ENCODE measurements at places on chromosomes 1 and 21.

DNA sequence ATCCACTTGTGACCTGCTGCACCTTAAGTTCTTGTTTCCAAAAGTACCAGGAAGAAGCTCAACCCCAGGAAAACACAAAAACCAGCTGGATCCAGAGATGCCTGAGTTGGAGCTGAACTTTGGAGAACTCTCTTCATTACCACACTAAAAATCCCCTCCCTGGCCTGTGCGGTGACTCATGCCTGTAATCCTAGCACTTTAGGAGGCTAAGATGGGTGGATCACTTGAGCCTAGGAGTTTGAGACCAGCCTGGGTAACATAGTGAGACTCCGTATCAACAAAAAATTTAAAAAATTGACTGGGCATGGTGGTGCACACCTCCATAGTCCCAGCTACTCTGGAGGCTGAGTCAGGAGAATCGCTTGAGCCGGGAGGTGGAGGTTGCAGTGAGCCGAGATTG is 6.2 kb downstream of the MAP1LC3C start:
- DNase-seq, result no peak

GRCh38 chr1:39919545-39919944 is 17.8 kb upstream of the MYCL start:
- DNase-seq, result peak; percentile 67

DNA sequence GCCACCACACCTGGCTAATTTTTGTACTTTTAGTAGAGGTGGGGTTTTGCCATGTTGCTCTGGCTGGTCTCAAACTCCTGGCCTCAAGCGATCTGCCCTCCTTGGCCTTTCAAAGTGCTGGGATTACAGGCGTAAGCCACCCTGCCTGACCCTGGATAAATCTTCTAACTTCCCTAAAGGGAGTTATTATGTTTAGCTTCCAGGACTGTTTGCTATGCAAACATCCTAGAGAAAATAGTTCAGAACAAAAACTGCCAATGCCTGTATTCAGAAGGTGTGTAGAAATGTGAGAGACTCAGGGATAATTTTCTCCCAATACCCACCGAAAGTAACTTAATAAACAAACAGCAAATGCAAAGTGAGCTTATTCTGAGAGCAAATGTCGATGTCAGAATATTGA is 301.2 kb downstream of the TGFB2 start:
- no peak for DNase-seq

- no peak for DNase-seq
These were observed 87.0 kb upstream of the WARS2 start for GRCh38 chr1:119227456-119227855.

DNA sequence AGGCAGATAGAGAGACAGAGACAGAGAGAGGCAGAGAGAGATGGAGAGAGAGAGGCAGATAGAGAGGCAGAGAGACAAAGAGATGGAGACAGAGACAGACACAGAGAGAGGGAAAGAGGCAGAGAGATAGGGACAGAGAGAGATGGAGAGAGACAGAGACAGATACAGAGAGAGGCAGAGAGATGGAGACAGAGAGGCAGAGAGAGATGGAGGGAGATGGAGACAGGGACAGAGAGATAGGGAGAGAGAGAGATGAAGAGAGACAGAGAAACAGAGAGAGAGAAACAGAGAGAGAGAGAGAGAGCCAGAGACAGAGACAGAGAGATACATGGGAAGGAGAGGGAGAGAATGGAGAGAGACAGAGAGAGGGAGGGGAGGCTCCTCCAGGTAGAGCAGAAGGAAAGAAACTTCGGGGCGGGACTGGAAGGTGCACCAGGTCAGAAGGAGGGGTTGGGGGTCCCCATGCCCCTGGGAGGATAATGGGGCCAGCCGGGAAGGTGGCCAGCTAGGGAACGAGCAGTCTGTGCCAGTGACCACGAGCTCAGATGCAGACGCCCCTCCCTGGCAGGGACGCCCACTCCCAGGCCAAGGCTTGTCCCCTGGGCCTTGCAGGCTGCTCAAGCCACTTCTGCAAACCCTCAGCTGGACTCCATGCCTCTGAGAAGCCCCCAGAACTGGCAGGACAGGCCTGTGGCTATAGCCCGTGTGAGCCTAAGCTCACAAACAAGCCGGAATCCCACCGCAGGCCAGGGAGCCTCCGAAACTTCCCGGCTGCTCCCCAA is 3.3 kb downstream of the FNDC10 start:
- no peak for DNase-seq

DNA sequence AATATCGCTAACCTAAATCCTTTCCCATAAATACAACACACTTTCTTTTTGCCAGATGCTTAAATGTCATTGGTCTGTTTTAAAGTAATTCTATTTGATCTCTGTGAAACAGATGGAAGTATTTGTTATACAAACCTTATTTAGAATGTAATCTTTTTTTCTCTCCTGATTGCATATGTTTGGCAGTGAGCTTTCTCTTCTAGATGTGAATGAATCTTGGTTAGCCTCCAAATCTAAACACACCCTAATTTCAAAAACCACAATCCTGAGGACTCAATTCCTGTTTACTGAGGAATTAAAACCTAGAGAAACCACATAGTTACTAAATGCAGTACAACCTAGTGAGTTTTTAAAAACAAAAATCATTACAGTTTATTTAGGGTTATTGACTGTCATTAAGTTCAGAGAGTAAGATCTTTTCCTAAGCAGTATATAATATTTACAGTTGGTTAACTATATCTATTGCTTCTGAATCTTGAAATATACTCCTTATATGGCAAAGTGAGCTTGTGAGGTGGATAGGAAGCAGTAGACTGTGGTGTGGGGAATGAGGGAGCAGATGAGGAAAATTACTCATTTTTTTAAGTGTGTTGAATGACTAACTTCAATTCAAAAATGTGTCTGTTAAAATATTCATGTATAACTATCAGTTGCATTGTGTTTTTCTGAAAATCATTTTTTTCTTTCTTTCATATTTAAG is 218.7 kb downstream of the FMN2 start:
- DNase-seq, result no peak

DNA sequence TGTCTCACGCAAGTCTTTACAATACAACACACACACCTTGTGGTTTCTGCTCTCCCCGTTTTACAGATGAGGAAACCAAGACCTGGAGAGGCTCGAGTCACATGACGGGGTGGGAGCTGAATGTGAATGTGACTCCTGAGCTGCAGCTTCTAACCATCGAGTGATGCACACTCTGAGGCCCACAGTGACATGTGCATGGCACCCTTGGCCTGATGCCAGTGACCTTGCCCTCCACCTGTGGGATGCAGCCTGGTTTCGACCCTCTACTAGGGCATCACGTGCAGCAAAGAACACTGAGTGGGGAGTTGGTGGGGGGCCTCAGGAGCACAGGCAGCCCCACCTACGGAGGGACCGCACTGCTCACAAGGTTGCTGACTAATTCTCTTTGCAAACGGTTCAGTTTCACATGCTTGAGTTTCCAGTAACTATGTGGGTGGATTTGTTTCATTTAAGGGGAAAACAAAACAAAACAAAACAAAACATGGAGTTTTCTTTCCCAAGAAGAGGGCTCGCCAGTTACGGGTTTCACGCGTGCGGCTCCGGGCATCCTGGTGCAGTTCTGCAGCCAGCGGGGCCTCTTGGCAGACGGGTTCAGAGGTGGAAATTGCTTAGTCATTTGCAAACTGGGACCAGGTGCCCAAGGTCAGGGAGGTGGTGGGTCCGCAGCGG is 22.9 kb downstream of the SPSB1 start:
- DNase-seq, result no peak

DNA sequence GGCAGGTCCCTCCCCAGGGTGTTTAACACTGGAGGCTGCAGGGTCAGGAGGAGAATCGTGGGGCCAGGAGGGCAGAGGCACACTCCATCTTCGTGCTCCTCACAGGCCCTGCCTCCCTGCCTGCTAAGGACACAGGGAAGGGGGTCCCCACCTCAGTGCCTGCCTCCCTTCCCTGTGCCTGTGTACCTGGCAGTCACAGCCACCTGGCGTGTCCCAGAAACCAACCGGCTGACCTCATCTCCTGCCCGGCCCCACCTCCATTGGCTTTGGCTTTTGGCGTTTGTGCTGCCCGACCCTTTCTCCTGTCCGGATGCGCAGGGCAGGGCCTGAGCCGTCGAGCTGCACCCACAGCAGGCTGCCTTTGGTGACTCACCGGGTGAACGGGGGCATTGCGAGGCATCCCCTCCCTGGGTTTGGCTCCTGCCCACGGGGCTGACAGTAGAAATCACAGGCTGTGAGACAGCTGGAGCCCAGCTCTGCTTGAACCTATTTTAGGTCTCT is 623 bp upstream of the BGLAP start:
- DNase-seq, result no peak

DNA sequence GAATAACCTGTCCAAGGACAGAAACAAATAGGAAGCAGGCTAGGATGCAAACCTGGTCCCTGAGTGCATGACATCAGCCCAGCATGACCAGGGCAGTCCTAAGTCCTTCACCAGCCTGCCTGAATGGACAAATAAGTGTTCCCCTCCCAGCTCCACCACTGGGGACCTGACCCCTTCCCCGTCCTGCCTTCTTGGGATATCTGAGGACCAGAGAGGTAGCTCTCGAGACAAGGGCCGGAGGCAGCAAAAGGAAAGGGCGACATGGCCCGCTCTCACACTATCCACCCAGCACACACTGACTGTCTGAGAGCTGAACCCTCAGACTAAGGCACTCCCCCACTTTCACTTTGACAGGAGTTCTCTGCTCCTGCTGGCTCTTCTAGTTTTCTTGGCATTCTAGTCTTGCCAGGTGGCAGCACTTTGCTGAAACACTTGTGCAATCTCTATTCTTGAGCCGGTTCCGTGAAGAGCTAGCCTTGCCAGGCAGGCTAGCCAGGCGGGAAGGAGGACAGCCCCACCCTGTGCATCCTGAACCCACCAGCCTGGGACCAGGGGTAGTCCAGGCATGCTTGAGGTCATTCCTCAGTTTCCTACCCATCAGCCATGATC is 251.1 kb upstream of the RAB4A start:
- no peak for DNase-seq

DNA sequence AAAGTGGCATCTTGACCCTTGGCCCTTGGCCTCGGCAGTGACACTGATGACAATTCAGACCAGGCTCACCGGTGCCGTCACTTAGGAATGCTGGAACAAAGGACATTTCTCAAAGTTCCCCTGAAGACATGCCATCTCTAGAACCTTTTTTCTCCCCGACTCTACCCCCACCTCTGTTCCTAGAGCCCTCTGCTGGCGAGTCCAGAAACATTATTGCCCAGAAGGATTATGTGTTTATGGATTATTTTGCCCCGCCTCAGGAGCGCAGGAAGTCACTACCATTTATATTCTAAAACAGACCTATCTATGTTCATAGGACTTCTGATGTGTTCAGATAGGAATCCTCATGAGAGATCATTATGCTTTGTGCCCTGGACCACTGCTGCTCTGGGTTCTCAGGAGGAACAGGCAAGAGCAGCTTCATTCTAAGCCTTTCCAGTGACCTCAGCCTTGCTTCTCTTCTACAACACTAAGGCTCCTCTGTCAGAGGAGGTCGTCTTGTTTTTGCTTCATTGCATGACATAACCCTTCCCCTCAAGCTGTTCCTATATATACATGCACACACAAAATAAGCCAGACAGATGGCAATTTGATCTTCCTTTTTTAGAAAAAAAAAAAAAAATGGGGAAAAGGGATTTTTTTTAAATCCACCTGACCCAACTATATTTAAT is 12.4 kb upstream of the SHISA4 start:
- DNase-seq, result no peak

DNA sequence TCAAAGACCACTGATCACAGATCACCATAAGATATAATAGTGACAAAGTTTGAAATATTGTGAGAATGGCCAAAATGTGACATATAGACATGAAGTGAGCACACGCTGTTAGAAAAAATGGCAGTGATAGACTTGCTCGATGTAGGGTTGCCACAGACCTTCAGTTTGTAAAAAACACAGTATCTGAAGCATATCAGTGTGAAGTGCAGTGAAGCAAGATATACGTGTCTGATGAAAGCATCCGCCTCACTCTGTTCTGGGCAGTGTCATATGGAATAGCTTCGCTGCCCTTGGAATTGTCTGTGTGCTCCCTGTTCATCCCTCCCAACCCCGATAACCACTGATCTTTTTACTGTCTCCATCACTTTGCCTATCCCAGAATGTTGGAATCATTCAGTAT is 50.7 kb downstream of the GALNT2 start:
- no peak for DNase-seq

DNA sequence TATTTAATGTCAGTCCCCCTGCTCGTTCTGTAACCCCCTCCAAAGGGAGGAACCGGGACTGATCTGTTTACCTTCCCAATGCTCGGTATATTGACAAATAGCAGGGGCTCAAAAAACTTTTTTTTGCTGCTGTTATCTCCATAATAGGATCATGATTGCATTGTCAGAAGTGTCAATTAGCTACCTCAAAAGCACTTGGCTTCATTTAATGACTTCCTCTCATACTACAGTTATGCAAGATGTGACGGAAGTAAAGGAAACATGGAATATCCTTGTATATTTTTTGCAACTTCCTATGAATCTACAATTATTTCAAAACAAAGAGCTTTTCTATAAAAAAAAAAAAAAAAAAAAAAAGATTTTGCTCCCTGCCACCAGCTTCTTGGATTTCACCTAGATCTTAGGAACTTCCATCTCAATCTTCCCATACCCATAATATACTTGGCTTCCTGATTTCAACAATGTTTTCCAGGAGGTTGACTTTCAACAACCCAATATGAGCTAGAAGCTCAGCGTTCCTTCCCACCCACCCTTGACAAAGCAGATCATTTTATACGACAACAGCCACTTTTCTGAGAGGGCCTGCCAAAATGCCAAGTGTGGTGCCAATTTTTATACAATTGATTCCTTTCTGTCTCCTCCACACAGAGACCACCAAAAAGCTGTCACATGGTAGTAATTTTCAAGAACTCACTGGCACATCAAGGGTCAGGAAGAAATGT is 71.7 kb downstream of the SETD4 start:
- DNase-seq, result peak; percentile 54

DNA sequence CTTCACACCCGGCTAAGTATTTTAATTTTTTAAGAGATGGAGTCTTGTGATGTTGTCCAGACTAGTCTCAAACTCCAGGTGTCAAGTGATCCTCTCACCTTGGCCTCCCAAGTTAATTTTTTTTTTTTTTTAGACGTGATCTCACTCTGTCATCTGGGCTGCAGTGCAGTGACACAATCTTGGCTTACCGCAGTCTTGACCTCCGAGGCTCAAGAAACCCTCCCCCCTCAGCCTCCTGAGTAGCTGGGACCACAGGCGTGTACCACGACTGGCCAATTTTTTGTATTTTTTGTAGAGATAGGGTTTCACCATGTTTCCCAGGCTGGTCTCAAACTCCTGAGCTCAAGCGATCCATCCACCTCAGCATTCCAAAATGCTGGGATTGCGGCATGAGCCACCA is 11.7 kb upstream of the IFNLR1 start:
- DNase-seq, result no peak

DNA sequence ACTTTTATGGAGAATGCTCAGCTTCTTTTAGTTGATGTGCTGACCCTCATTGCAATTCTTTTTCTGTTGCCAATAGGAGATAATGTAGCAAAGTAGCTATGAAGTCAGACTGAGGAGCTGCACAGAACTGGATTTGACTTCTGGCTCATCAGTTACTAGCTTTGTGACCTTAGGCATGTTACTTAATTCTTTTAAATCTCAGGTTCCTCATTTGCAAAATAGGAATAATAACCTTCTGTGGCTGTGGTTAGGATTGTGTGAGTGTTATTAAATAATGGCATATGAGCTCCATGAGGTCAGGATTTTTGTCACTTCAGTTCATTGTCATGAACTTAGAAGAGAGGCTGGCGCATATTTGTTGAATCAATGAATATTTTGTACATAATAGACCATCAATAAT is 237.6 kb upstream of the SGIP1 start:
- DNase-seq, result no peak

- DNase-seq, result no peak
These were observed 65.2 kb downstream of the AGPAT3 start for GRCh38 chr21:43930074-43930847.
